ENCODE measurements at places on chromosomes 7 and 10.

- no peak for DNase-seq
Measured at GRCh38 chr7:87345962-87346371, 503 bp downstream of the CROT start.

DNA sequence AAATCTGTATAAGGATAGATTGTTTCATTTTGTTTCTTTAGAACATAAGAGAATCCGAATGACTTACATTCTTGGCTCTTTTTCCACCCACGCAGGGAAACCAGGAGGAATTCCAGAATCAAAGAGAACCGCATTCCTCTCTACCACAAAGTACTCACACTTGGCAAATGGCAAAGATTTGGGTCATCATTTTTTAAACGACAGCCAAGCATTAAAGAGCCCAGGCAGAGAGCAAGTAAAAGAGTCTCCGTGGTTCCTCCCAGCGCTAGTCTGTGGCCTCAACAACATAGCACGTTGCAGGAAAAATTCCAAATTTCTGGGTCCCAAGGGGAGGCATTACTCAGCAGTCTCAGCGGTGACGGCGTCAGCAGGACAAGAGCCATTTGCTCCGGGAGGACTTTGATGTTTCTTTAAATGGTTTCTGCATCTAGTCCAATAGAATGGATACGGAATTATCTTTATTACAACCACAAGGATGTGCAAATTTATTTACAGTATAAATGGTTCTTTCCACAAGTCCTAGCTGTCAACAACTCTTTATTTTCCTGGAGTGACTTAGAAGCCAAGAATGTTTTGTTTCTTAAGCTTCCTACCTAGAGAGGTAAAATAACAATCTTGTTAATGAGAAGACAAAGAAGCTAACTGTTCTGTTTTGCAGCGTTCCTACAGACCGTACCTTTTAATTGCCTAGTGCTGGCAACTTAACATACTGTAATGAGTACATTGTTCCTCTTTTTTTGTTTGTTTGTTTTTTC lies 232.5 kb downstream of the SKIDA1 start:
- peak; percentile 81 for DNase-seq

DNA sequence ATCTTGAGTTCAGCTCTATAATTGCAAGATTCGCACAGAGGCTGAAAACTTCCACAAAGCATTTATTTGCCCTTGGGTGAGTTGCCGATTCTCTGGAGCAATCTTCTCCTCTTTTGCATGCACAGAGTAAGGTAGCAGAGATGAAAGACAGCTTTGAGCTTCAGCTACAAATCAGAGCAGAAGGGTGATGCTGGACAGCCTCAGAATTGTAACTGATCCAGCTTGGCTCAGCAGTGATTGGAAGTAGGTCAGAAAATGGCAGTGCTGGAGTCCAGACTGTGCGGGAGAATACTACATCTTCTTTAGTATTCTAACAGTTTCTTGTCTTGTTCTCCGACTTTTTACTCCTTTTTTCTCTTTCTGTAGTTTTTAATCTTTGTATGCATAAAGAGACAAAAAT lies 55.4 kb upstream of the CDC14C start:
- peak; percentile 7 for DNase-seq

GRCh38 chr7:85627791-85628586 lies 441.1 kb upstream of the SEMA3D start:
- DNase-seq, result no peak

DNA sequence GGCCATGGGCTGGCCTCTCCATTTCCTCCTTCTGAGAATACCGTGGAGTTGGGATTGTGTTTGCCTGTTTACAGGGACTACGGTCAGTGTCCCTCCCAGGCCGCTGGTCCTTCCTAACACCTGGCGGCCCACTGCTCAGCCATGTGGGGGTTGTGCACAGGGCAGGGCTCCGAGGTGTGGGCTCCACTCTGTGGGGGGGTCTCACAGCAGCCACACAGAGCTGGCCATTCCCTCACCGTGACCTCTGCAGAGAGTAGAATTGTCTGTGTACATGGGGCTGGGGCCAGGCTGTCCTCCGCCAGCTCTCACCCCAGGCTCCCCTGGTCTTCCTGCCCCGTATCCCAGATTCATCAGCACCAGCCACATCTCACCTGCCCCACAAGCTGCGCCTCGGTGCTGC lies 60.1 kb downstream of the PTPRN2 start:
- no peak for DNase-seq

- DNase-seq, result no peak
Measured at GRCh38 chr7:39688611-39689480, 65.5 kb downstream of the RALA start.

- DNase-seq, result no peak
Measured at GRCh38 chr10:33095867-33096815, 138.1 kb upstream of the ITGB1 start.

GRCh38 chr10:115861455-115861854 lies 411.6 kb downstream of the GFRA1 start:
- no peak for DNase-seq

DNA sequence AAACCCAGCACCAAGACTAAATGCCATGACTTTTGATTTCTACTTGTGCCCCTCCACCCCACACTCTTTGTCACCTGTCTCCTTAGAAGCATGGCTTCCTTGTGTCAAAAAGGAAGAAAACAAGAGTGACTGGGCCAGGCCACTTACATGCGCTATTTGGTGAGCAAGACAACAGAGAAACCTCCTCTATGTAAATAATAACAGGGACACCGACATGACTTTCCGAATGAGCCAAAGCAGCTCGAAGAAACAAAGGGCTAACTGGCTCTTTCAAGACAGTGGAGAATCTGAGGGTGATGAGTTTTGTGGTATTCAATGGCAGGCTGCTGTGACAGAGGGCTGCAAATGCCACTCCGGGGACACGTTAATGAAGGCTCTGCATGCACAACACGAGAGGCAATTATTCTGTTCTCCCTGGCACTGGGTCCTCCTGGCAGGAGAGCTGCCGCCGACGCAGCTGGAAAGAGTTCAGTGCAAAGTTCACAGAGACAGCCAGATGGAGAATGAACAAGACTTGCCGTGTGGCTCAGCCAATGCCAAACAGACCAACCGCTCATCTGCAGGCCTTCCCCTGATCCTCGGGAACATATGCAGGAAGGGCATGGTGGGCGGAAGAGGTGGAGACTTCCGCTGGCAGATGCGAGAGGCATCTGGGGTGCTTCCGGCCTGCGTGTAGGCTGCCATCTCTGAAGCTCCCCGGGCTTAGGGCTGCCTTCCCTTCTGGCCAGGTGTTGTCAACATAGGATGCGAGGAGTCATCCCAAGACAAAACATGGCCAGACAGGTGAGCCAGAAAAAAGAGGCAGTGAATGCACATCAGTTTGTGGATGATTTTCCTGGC lies 59.1 kb upstream of the SMNDC1 start:
- DNase-seq, result no peak

- peak; percentile 74 for DNase-seq
Measured at GRCh38 chr7:91034459-91035368, 229.5 kb upstream of the FZD1 start.

- DNase-seq, result no peak
Measured at GRCh38 chr10:73219384-73219783, 27.7 kb downstream of the DNAJC9 start.

GRCh38 chr10:130834170-130834569 lies 477.4 kb downstream of the TCERG1L start:
- no peak for DNase-seq

DNA sequence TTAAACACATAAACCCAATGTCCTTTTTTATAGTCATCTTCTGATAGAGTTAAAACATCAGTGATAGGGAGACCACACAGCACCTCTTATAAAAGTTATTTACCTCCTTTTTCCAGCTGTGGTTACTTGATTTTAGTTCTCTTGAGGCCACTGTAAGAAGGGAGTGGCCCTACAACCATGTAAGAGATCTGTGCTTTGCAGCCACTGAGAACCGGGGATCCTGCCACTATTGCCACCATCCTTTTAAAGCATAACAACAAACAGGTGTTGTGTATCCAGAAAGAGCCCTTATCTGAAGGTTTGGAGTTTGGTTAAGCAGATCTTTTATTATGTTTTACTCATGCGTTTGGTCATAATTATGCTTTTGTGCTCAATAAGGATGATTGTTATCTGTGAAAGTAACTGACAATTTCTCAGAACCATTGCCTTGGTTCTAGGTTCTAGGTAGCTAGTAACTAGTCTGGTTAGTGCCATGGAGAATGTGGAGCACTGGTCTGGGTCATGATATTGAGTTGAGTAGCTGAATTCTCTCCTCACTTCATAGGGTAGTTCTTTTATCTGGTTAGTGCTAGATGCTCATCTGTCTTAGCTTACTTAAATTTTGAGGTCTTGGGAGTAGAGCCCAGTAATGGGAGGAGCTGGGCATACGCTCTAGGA lies 56.5 kb downstream of the ST7 start:
- DNase-seq, result no peak

DNA sequence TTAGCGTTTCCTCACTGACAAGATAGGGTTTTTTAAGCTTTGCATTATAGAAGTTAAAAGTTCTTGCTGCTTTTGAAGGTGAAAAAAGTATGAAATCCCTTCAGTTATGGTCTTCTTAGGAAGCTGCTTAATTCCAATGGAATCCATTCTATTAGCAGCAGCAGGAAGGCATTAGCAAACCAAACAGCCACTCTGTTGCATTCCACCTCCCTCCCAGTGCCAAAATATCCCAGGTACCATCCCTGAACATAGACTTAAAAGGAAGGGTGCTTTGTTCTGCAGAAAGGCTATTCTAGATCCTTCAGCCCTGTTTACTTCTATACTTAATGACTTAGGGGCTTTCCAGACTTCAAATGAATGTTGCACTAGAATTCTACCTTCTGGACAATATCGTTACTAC lies 23.8 kb downstream of the ENO4 start:
- no peak for DNase-seq

- no peak for DNase-seq
Measured at GRCh38 chr10:116620423-116621400, at the start of gene PNLIPRP2. Gene PNLIPRP2 (plus strand): TSS chr10:116620953.

- peak; percentile 62 for DNase-seq
Measured at GRCh38 chr10:60883187-60883586, 60.8 kb downstream of the RHOBTB1 start.

DNA sequence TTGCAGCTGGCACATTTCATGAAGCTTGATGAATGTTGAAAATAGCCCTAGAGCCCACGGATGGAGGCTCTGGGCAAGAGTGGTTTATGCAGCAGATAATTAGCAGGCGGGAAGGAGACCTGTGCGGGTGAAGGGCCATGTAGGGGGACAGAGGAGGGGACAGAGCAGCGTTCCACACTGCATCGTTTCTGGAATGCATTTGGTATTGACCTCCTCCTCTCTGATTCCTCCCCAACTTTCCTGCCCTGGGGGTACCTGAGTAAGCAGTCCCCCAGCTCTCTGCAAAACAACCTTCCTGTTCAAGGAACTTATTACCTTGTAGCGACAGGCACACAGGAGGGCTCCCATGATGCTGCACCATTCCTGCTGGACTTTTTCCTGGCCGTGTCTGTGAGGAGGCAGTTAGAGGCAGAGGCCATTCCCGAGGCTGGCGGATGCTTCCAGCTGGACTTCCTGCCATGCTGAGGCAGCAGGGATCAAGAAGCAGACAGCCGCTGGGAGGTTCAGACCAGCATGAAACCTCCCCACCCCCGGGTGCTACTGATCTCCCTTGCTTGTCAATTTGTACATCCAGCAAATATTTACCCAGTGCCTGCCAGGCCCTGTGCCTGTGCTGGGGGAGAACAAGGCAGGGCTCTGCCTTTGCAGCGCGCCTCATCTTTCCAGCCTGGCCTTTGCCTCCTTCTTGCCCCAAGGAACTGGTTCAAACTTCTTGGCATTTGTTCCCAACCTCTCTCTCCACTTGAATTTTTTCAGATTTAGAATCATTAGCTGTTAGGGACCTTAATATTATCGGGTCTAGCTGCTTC lies 28.7 kb downstream of the SLC29A3 start:
- no peak for DNase-seq

DNA sequence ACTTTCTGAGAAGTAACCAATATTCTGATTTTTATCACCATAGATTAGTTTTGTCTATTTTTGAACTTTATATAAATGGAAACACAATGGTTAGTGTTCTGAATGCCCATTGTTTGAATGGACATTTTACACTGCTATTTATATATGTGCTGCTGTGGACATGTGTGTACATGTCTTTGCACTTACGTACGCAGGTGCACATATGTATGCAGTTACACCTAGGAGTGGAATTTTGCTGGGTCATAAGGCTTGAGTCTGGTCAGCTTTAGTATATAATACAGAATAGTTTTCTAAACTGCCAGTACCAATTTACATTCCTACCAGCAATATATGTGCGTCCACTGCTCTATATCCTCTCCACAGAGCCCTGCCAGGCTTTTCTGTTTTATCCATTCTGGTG lies 24.5 kb upstream of the ZEB1 start:
- no peak for DNase-seq

GRCh38 chr7:57203161-57203791 lies 71.0 kb upstream of the ZNF479 start:
- DNase-seq, result no peak

DNA sequence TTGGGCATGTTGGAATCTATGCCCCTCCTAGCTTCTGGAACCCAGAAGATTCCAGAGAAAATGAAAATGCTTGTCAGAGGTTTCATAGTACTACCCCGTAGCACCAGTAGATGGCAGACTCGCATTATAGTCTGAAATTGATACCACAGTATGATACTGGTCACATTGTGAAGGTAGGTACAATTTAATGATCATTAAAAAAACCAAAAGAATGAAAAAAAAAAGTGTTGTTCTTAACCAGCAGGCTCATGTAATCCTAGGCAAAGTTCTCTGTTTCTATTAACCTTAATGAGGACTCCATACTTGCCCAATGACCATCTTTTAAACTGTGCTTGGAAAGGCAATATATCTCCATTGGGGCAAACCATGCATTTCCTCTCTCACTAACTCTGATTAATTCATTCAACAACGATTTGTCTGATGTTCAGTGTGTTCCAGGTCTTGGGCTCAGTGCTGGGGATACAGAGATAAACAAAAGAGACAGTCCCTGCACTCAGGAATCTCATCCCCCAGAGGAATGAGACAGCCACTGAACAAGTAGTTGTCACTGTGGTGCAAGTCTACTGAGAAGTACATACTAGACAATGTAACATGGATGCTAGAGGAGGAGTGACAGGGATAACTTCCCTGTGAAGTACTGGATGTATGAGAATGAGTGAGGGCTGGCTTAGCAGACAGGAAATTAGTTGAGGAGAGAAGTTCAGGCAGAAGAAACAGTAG lies 223.5 kb upstream of the PHYHIPL start:
- DNase-seq, result peak; percentile 74

DNA sequence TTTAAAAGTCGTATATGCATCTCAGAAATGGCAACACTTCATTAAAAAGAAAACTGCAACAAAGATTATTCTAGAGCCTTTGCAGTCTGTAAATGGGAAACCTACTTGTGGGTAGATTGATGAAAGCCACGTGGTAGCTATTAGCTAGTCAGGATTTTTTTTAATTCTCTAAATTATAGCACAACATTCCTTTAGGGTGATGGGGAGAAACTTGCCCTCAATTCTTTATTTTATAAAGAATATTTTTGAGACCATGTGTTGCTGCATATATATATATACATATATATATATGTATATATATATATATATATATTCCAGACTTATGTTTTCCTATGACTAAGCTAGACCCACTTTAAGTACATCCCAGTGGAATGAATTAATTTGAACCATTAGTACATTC lies 118.0 kb downstream of the PPP1R3A start:
- DNase-seq, result no peak
